ENCODE measurements at places on chromosomes 6 and 20. TPM values are rescaled to one million over a fixed set of nuclear protein-coding genes. Genes with fewer than 3 reads are reported as not detected.
A peak's percentile ranks its signal among the peaks of the same experiment; 100 is the strongest.

Gene NFYA
- total RNA-seq, result 9.8 TPM

Gene ARMC12
- total RNA-seq, result not detected

Gene PFDN6
- total RNA-seq, result 57.8 TPM

Gene ADGRF5
- total RNA-seq, result 48.0 TPM

Gene PNPLA1
- total RNA-seq, result not detected

Gene TRIM31
- not detected for total RNA-seq

- DNase-seq, result peak; percentile 99
These were observed at the start of gene PARD6B for GRCh38 chr20:50731055-50731929. Gene PARD6B, plus strand, starts transcription at chr20:50731580. Its CDS starts 207 bp downstream, at chr20:50731787.

DNA sequence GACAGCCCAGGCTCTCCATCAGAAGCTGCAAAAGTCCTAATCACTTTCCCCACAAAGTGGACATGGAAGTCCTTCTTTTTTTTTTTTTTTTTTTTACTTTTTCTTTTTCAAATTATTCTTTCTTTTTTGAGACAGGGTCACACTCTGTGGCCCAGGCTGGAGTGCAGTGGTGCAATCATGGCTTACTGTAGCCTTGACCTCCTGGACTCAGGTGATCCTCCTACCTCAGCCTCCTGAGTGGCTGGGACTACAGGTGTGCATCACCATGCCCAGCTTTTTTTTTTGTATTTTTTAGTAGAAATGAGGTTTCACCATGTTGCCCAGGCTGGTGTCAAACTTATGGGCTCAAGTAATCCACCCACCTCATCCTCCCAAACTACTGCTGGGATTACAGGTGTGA is 29.0 kb upstream of the AKIRIN2 start:
- DNase-seq, result no peak

DNA sequence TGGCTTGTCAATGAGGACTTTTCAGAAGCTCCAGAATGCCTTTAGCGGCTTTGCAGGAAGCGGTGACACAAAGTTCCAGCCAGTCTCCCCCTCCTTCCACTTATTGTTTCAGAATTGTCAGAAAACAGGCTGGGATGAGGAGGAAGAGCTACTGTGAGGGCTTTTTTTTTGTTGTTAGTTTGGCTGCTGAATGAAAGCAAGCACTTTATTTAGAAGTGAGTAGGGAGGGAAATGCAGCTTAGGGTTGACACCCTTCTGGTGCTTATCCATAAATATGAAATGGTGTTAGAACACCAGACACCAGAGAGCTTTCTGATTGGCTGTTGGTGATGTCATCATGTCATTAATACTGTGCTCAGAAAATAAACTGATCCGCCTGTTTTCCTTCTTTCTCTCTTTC is 251.5 kb downstream of the SOX4 start:
- DNase-seq, result no peak

GRCh38 chr6:23320471-23321015 is 751.2 kb downstream of the HDGFL1 start:
- DNase-seq, result no peak

GRCh38 chr20:52210037-52210990 is 18.7 kb upstream of the ZFP64 start:
- DNase-seq, result no peak

DNA sequence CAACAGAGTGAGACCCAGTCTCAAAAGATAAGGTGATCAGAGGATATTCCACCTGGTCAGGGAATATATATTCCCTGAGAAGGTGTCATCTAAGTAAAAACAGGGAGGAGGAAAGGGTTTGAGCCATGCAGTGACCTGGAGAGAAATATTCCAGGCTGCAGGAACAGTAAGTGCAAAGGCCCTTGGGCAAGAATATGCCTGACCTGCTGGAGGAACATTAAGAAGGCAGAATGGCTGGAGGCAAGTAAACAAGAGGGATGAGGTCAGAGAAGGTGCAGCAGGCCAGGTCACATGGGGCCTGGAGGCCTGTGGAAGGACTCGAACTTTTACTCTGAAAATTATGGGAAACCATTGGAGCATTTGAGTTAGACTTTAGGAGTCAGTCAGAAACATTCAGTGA is 6.7 kb downstream of the DEF6 start:
- no peak for DNase-seq

- no peak for DNase-seq
These were observed 84.5 kb downstream of the PLEKHG1 start for GRCh38 chr6:150684161-150684560.

GRCh38 chr6:56638760-56639159 is 3.9 kb downstream of the DST start:
- DNase-seq, result no peak

DNA sequence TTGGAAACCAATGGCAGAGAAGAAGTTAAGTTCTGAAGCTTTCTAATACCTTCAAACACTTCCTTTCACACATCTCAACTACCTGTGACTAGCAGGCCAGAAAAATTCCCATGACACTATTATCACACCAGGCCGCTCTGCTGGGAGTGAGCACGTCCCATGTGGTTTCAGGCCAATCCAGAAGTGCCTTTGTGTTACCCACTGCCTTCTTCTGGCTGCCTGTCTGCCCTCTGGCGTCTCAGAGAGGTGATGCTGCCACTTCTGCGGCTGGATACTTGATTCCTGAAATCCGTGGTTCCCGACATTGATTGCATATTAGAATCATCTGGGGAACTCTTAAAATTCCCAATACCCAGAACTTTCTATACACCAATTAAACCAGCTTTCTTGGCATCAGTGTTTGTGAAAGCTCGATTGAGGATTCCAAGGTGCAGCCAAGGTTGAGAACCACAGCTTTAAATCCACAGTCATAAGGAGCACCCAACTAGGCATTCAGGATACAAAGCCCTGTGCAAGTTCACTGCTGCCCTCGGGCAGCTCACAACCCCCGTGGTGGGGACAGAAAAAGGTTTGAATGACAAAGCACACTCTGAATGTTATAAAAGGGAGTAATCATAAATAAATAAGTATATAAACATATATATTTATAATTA is 65.6 kb downstream of the STMND1 start:
- no peak for DNase-seq

DNA sequence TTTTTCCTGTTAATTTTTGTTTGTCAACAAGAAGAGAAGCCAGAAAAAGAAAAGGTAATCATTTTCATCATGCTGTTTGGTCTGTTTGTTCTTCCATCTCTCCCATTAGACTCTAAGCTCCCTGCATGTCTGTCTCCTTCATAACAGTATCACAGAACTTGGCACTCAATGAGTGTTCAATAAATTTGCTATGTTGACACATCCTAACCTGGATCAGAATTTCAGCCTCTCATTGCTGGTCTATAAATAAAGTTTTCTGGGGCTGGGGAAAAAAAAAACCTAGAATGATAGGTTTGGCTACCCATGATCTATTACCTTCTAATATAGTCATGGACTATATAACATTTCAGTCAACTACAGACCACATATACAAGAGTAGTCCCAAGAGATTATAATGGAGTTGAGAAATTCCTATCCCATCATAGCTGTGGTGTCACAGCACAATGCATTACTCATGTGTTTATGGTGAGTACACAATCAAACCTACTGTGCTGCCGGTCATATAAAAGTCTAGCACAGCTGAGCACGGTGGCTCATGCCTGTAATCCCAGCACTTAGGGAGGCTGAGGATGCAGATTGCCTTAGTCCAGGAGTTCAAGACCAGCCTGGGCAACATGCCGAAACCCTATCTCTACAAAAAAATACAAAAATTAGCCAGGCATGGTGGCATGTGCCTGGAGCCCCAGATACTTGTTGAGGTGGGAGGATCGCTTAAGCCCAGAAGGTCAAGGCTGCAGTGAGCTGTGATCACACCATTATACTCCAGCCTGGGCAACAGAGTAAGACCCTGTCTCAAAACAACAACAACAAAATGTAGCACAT is 5.9 kb downstream of the NUDT3 start:
- no peak for DNase-seq

- no peak for DNase-seq
These were observed 800.4 kb downstream of the KIF16B start for GRCh38 chr20:15772826-15773225.

DNA sequence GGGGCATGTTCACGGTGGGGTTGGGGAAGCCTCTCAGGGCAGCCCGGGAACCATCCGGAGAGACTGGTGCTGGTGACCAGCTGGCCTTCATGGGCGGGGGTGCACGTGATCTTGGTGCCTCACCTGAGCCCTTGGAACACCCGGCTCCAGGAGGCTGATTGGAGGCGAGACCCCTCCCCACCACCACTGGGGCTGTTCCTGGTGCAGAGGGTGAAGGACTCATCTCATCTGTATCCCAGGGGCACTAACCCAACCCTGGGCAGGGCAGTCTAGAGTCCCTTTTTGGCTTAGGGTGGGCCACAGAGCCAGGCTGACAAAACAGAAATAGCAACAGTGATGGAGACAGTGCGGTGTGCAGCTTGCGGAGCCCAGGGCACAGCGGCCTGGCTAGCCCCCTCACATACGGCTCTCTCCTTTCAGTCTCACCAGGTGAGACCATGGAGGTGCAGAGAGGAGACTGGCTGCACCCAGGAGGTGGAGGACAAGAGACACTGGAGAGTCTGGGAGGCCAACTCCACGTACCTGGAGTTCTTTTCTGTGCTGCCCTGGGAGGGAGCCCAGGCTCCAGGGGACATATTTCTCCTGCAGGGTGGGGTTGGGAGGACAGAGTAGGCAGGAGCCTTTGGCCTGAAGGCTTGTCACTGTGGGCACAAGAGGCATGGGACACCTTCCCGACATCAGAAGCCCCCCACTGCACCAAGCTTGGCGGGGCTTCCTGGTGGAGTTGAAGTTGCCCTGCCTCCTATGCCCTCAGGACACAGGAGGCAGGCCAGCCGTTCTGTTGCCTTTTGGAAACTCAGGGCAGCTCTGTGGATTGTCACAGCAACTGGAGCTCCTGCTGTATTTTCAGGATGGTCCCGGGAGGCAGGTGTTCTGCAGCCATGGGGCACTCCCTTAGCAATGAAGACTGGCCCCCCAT is 106.0 kb downstream of the SYCP2 start:
- no peak for DNase-seq

- DNase-seq, result no peak
These were observed 970.9 kb downstream of the TBC1D32 start for GRCh38 chr6:120363429-120363828.

DNA sequence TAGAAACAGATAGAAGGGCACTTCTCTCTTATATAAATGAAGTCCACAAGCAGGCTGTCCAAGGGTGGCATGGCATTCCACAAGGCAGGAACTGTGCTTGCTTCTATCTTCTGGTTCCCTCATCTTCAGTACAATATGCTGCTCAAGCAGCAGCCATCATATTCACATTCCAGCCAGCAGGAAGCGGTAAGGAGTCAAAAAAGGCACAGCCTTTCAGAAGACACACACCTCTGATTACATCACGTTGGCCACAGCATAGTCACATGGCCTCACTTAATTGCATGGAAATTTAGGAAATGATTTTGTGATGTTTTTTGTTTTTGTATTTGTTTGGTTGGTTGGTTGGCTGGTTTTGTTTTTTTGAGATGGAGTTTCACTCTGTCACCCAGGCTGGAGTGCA is 19.0 kb downstream of the REM1 start:
- DNase-seq, result no peak

GRCh38 chr20:10060226-10060625 is 25.4 kb downstream of the ANKEF1 start:
- DNase-seq, result no peak

DNA sequence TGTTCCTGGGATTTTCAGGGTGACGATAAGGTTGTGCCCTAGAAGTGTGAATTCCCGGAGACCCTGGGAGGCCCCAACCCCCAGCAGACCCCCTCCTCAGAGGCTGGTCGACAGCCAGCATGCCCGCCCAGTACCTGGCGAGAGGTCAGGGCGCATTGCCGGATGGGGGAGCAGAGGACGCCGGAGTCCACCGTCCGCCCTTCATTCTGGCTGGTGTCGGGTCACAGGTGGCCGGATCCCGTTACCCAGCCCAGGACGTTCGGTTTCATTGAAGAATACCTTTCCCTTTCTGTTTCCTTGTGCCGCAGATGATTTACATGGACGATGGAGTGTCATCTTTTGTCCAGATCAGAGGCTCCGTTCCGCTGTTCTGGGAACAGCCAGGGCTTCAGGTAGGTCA is 61.3 kb downstream of the SYNJ2 start:
- no peak for DNase-seq

DNA sequence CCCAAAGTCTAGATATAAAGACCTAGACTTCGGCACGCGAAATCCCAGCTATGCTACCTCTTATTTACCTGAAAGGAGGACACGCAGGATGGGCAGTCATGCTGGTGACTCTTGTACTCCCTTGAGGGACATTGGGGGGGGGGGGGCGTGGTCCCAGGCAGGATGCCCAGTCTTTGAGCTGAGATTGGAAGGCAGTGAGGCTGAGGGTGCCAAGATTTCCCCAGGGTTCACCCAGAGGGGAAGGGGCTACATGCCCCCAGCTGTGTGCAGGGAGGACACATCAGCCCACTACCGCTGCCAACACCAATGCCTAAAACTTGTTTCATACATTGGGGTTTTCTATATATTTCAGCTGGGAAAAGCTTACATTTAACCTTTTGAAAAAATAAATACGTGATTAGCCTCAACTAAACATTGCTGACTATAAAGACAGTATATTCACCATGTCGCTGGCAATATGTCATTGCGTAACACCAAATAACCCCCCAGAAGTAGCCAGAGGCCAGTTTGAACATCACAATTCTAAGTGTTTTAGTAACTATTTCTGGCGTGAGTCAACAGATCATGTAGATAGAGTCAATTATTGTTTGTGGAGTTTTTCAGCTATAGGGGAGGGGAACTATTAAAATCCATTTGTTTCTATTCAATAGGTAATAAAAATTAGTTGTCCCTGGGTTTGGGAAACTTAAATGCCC is 21.6 kb downstream of the MGME1 start:
- DNase-seq, result no peak

DNA sequence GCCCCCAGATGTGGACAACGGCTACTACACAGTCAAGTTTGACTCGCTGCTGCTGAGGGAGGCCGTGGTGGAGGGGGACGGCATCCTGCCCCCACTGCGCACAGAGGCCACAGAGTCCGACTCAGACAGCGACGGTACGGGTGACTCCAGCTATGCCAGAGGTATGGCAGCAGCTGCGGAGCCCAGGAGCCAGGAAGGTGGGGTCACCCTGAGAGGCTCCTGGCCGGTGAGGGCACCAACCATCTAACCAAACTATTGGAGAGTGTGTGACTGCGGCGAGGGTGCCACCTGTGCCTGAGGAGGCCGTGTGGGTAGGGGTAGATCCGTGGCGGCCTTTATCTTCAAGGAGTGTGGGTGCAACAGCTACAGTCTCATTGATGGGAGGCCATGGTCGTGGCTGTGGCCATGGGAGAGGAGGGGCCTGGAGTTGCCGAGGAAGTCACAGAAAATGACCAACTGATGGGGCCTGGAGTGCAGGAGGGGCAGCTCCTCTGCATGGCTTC is 2.8 kb upstream of the LIME1 start:
- DNase-seq, result no peak

GRCh38 chr20:31811796-31812728 is 7.1 kb upstream of the MYLK2 start:
- DNase-seq, result no peak

- DNase-seq, result no peak
These were observed 14.6 kb upstream of the CFAP206 start for GRCh38 chr6:87393026-87393622.

- no peak for DNase-seq
These were observed at the start of gene PI16 for GRCh38 chr6:36954262-36954931. Gene PI16, plus strand, starts transcription at chr6:36954738. Its CDS starts 23 bp downstream, at chr6:36954761.

Data from Right ventricle myocardium inferior (tissue), 1 donor.